ENCODE measurements at places on chromosomes 12 and 14. TPM values are rescaled to one million over a fixed set of nuclear protein-coding genes. Genes with fewer than 3 reads are reported as not detected.

The TEAD4 gene
- total RNA-seq = 51.2 TPM

DNA sequence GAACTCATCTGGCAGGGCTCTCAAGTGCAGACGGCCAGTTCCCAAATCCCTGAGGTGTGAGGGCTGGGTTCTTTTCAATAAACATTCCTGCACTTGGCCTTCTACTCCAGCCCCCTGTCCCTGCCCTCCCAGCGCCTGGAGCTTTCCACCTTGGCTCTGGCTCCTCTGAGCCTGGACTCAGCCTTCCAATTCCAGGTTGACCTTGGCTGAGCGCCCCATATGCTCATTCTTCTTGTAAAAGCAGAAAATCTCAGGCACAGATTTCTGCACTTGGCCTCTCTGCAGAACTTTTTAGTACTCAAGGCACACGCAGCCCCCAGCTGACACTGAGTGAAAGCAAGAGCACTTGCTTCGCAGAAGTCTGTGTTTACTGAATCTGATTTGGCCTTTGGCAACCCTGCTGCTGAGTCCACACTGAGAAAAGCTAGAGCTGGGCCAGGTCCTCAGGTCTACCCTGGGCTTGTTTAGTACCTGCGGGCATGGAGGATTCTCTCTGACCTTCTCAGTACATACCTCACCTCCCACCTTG is 222.7 kb downstream of the MSRB3 start:
- DNase-seq = no peak
- H3K27me3 ChIP-seq = no peaks in the 10 kb centered on the region
- H3K4me3 ChIP-seq = no peak overlapping the region
- 0 out of 2 replicates have a peak, but pooled peaks cover 2% of the 10 kb centered on the region for H3K36me3 ChIP-seq
- H3K27ac ChIP-seq = peak overlapping the region; percentile 95
- peaks cover 30% of the 10 kb centered on the region for H3K4me1 ChIP-seq

- peak; percentile 48 for DNase-seq
- H3K27ac ChIP-seq = peak overlapping the region; percentile 27
- no peak overlapping the region for H3K4me3 ChIP-seq
- no peaks in the 10 kb centered on the region for H3K27me3 ChIP-seq
- H3K4me1 ChIP-seq = peaks cover 19% of the 10 kb centered on the region
- H3K36me3 ChIP-seq = no peaks in the 10 kb centered on the region
These were observed 161.1 kb downstream of the NUAK1 start for GRCh38 chr12:105977652-105978051.

DNA sequence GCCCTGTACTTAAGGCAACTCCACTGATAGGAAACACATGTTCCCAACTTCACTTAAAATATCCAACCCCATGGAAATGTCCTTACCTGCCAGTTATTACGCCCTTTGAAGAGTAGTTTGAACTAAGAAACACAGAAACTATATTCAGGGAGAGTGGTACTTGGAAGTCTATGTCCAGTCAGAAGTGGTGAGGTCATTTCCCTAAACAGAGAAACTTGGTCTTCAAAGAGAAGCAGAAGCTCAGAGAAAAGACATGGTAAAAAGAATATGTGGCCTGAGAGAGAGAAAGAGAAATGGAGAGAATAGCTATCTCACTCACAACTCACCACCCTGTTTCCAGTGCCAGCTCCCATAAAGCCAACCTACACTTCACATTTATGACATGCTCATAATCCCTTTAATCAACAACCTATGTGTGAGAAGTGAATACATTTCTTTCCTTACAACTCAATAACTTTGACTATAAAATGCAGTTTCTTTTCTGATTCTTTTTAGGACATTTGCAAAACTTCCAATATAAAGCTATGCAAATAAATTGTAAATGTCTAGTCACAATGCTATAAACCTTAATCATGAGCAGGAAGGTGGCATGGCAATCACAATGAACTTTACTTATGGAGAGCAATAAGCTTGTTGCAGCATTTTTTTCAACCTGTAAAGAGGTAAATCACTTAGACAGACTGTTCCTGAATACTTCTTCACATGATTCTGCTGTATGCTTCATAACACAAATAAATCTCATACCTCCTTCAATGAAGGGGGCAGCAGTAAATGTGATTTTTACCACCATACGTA is 67.1 kb downstream of the CPNE8 start:
- no peak overlapping the region for H3K4me3 ChIP-seq
- no peak for DNase-seq
- H3K36me3 ChIP-seq = no peaks in the 10 kb centered on the region
- H3K4me1 ChIP-seq = no peaks in the 10 kb centered on the region
- H3K27me3 ChIP-seq = no peaks in the 10 kb centered on the region

- no peaks in the 10 kb centered on the region for H3K27me3 ChIP-seq
- DNase-seq = no peak
- no peak overlapping the region for H3K4me3 ChIP-seq
- H3K4me1 ChIP-seq = no peaks in the 10 kb centered on the region
- no peaks in the 10 kb centered on the region for H3K36me3 ChIP-seq
- H3K27ac ChIP-seq = no peak overlapping the region
These were observed 13.5 kb downstream of the AMN1 start for GRCh38 chr12:31715283-31715825.

DNA sequence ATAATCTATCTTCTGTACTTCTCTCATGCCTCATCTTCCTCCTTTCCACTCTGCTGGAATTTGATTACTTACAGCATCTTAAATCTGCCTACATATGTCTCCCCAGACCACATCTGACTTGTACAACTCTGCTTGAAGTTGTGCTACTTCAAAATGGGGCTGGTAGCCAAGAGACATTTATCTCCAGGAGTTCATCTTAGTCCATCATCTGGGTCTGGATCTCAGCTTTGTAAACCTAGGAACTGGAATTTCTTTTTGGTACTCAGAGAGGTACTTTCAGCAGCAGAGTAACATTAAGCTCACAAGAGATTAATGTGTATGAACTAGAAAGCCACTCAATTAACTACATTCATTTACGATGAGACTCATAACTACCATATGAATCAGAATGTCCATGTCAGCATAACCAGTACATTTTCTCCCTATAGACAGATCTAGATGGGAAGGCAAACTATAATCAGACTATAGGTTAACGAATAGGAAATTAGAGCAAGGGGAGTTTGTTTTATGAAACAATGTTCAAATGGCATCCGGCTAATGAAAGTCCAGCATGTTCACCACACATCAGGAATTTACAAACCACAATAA is 178.8 kb downstream of the CEP128 start:
- DNase-seq = no peak
- no peaks in the 10 kb centered on the region for H3K27me3 ChIP-seq
- H3K27ac ChIP-seq = no peak overlapping the region

Measured in SJSA1 (cell line).